ENCODE measurements at places on chromosomes 11 and 22.
A peak's percentile ranks its signal among the peaks of the same experiment; 100 is the strongest.

GRCh38 chr22:49764127-49764581 is 63.5 kb downstream of the BRD1 start:
- no peak for DNase-seq

DNA sequence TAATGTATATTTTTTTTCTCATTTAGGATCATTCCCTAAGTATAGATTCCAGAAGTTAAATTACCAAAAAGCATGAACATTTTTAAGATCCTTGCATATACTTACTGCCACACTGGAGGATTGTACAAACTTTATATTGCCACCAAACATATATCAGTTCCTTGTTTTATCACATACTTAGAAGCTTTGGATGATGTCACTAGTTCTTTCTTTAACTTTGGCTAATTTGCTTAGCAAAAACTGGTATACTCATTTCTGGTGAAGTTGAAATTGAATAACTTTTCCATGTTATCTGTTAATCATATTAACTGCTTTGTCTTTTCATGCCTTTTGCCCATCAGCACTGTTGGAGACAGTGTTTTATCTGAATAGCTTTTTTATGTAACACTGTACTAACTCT is 31.6 kb upstream of the PRDM10 start:
- DNase-seq, result no peak

DNA sequence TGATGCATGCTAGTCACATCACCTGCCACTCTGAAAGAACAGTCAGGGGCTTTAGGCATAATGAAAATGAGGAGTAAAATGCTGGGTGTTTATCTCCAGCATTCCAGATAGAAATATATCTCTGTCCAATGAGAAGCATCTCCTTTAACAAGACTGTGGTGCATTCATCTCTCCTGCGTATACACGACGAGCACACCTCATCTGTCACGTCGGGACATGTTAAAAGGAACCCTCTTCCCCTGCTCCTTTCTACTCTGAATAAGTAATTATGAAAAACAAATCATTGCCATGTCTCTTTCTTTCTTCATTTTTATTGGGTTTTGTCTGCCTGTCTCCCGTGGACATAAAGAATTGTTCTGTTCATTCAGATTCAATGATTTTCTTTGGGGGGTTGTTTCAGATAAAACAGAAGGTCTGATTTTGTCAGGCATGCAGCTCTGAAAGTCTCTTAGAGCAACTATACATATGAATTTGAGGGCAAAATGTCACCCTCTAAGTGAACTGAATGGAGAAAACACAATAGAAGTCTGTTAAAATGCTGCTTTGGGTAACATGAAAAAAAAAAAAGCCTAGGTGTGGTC is 195.0 kb downstream of the MAML2 start:
- no peak for DNase-seq

GRCh38 chr11:8905528-8906165 is 5.3 kb upstream of the AKIP1 start:
- DNase-seq, result no peak

- DNase-seq, result peak; percentile 23
Measured at GRCh38 chr11:36744375-36745168, 146.5 kb upstream of the RAG2 start.

DNA sequence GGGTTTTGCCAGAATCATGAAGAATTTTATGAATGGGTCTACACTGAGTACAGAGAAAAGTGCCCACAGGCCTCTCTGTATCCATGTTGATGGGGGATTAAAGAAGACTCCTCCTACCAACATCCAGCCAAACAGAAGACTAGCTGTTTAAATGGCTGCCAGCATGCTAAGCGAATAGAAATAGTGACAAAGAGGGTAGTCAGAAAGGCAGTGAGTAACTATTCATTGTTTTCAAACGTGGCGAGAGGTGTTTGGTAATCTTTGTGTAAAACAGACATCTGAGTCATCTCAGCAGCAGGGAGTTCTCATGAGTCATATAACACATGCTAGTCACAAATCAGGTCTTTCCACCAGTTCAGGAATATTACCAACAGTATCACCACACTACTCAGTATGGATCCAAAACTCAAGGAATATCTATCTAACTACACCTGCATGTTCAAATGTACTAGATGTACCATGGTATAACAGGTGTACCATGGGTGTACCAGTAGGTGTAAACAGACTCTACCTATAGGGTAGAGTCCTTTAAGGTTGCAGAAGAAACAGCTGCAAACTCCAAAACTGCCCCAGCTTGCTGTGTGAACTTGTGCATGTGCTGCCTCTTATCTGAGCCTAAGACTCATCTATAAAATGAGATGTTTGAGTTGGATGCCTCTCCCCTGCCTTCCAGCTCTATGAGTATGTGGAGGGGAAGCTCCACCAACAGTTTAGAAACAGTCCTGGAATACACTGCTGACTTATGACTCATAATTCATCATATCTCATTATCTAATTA is 82.0 kb downstream of the SLC1A2 start:
- no peak for DNase-seq

GRCh38 chr11:73612601-73613140 is 14.8 kb upstream of the FAM168A start:
- no peak for DNase-seq

- no peak for DNase-seq
Measured at GRCh38 chr22:32775957-32776356, 25.5 kb upstream of the TIMP3 start.

Data from uterus (tissue), 4 donors.